Smooth muscle cell of the brain vasculature (primary cell): ENCODE measurements at places on chromosomes 16 and 17.
A peak's percentile ranks its signal among the peaks of the same experiment; 100 is the strongest.

DNA sequence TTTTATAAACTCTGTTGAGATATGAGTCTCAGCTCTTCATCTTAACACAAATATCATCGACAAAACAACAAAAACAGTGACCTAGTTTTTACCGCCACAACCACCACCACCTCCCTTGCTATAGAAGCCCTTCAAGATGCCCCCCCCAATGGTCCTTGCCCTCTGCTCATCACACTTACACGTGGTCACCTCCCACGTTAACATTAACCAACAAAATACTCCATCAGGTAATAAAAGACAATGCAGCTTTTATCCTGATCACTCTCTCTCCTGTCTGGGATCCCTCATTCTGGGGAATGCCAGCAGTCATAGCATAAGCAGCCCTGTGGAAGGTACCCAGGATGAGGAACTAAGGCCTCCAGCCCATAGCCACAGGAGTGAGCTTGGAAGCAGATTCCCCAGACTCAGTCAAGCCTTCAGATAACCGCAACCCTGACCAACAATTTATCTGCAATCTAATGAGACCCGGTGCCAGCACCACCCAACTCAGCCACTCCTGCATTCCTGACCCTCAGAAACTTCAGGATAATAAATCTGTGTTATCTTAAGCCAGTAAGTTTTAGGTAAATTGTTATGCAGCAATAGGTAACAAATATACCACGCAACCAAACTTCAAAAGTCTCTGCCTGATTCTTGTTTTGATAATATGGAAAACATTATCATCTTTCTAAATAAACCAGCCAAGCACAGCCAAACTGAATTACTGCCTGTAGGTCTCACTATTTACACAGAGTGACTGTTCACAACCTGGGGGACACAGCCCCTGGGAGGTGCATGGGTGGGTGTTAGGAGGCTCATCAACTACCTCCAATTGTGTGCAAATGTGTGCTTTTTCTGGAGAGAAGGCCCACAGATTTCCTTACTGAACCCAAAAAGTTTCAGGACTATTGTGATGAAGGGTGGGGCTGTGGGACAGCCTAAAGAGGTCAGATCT, 6.1 kb downstream of the PECAM1 start:
- peak; percentile 39 for DNase-seq

- no peak for DNase-seq
Measured at GRCh38 chr17:2364763-2365116, 27.4 kb downstream of the SGSM2 start.

- no peak for DNase-seq
Measured at GRCh38 chr17:1714980-1715802, 5.0 kb upstream of the TLCD2 start.

DNA sequence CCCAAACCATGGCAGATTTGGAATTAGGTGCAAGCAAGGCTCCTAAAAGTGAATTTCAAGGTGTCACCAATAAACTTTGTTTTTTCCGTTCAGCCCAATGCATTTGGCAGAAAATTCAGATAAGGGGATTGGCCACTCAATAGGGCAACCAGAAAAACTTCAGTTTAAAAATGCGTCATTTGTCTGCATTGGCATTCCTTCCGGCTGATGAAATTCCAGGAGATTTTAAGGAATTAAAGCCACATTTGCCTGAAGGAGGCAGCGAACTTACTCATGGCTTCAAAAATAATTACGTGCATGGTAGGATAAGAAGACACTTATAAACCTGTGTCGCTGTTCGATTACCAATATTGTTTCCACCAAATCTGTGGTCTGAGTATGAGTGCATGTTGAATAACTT, 151.9 kb downstream of the SALL1 start:
- DNase-seq = no peak

GRCh38 chr17:69143151-69143550, 1.5 kb upstream of the ABCA6 start:
- DNase-seq = no peak

DNA sequence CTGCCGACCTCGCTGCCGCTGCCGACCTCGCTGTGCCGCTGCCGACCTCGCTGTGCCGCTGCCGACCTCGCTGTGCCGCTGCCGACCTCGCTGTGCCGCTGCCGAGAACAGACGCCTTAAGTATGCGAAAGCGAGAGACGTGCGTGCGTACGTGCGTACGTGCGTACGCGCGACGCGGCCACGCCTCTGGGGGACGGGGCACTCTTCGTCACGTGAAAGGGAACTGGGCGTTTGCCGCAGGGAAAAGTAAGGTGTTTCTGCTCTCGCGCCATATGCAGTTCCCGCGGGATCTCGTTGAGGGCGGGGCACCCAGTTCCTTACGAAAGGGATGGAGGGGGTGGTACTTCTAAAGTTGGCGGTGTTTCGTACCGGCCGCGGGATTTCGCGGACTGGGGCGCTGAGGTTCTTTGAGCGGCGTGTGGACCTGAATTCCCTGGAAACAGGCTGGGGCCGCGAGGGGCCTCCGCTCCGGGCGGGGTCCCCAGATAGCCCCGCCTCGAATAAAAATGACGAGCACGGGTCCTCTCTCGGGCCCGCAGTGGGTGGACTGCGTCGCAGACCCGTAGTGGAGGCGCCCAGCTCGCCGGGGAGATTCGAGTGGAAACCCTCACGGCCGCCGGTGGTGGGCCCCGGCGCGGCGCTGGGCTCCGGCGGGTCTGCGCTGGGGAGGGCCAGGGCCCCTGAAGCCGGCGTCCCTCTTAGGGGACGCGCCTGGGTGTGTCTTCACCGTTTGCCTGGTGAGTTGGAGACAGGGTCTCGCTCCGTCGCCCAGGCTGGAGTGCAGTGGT, at the start of gene EIF4A3:
EIF4A3 (minus strand) TSS at position 94 of the 788 bp plus-strand sequence. CDS start 167 bp downstream, outside the sequence.
- peak; percentile 99 for DNase-seq

DNA sequence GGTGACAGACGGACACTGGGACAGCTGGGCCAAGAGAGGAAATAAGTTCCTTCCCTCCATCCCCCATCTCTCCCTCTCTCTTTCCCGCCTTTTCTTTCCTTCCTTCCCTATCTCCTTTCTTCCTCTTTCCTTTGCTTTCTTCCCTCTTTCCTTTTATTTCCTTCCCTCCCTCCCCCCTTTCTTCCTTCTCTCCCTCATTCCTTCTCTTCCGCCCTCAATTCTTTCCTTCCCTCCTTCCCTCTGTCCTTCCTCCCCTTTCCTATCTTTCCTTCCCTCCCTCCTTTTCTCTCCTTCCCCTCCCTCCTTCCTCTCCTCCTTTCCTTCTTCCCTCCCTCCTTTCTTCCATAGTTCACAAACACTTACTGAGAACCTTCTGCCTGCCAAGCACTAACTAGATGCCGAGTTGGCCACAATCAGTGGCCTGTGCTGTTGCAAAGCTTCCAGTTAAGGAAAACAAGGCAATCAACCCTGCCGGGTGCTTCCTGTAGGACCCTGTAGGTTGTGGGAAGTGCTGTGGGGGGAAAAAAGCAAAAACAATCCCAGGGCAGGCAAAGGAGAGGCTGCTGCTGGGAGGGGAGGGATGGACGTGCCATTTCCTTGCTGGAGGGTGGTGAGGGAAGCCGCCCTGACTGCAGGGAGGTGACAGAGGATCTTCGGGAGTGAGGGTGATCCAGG, 31.7 kb downstream of the ABCC6 start:
- DNase-seq = no peak

DNA sequence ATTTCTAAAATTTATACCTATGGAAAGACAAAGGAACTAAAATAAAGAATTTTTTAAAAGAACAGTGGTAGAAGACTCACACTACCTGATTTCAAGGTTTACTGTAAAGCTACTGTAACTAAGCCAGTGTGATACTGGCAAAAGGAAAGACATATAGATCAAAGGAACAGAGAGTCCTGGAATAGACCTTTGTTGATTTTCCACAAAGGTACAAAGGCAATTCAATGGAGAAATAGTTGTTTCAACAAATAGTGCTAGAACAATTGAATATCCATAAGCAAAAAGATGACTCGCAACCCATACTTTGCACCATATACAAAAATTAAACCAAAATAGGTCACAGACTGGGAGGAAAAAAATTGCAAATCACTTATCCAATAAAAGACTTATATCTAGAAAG, 36.7 kb downstream of the MYH10 start:
- no peak for DNase-seq

GRCh38 chr17:72517413-72518158, 396.8 kb downstream of the SOX9 start:
- no peak for DNase-seq

GRCh38 chr16:68072038-68072695, 13.0 kb upstream of the NFATC3 start:
- DNase-seq = peak; percentile 64

DNA sequence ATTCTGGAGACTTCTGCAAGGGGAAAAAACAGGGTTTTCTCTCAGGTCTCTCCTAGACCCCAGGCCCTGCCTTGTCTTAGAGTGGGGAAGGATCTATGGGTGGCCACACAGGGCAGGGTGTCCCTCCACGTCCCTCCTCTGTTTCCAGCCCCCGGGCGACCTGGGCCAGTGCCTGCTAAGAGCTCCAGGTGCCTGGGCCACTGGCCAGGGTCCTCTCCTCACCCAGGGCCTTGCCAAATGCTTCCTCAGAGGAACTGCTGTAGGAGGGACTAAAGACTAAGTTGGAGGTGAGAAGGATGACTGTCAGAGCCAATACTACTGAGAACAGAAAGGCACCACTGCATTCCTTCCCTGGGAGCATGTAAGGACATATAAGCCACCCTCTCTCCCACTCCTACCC, 11.4 kb downstream of the NOS2 start:
- DNase-seq = no peak

GRCh38 chr17:17729620-17730249, 48.5 kb downstream of the RAI1 start:
- no peak for DNase-seq

DNA sequence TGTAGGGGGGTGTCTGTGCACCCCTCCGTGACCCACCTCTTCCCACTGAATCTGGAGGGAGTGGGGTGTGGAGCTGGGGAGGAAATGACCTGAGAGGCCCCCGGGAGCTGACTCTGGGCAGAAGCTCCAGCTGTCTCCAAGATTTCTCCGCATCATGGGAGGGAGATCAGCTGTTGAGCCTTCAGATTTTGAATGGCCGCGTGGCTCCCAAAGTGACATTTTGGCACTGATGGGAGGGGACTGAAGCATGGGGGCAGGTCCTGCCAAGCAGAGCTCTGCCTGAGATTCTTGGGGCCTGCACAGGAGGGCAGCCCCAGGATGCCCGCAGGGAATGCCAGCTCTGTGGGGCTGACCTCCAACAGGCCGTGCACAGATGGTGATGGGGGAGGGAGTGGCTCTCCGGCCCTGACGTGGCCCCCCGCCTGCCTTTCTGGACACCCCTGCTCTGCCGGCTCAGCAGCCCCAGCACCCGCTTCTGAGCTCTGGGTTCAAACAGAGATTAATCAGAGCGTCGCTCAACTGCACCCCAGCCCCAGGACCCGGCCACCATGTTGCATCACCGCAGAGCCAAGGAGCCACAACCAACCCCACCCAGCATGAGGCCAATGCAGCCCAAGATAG, 25.3 kb upstream of the UBE2I start:
- no peak for DNase-seq

DNA sequence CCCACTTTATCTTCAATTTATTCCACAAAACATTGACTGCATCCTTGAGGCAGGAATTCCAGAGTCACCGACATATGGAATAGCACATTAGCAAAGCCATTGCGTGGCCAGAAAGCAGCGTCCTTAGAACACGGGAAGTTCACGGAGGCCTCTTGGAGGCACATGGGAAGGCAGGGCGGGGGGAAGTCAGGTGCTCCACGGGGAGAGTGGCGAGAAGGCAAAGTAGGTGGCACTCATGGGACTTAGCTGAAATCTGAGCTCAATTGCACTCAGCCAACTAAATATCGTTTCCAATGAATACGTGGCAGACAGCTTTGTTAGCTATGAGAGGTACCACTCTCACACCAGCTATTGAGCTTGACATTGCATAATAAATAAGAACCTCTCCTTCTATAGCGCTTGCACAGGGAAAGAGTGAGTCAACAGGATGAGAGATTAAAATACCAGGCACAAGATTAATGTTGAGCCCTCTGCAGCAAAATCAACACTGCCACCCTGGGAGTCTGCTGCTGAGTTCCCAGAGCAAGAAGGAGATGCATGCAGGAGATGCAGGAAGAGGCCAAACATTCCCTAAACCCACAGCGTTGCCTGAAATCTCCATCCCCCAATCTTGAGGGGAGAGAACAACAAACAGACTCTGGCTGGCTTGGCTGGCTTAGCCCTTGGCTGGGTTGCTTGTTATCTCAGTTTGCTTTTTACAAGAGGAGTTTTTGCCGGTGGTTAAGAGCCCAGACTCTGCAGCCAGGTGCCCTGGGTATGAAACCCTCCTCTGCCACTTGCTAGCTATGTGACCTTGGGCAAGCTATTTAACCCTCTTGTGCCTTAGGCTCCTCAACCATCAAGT, 28.8 kb downstream of the ABCC12 start:
- DNase-seq = peak; percentile 91
